ENCODE measurements at places on chromosomes 3 and 15.

DNA sequence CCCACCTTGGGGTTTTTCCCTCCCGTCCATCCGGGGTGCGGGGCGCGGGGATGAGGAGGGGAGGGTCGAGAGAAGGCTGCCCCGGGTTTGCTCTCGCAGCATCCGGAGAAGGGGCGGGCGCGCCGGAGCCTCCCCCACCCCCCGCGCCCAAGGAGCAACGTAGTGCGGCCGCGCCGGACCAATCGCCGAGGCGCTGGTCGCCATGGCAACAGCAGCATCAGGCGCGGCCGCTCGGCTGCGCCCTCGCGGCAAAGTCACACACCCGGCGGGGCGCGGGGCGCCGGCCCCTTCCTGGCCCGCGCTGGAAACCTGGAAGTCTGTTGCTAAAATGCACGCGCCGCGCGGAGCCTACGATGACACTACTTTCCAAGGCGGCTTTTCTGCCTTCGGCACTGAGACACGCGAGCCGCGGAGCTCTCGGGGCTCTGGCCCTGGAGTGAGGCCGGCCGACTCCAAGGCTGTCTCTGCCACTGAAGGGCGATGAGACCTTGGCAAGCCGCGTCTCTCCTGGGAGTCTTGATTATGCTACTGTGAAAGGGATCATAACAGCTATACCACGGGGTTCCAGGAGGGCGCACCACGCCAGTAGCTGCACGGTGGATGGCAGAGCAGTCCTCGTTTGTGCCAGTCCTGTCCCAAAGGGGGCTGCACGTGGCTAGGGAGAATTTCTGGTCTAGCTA, at the start of gene IQSEC1:
IQSEC1 (minus strand) TSS at position 104 of the 680 bp plus-strand sequence. CDS start 415 bp downstream, outside the sequence.
- H3K4me1 ChIP-seq = peaks cover 22% of the 10 kb centered on the region
- H3K27me3 ChIP-seq = peaks cover 81% of the 10 kb centered on the region
- peak within 1 kb of the TSS; percentile 75 for H3K4me3 ChIP-seq
- H3K36me3 ChIP-seq = no peaks in the 10 kb centered on the region
- peak; percentile 83 for DNase-seq

DNA sequence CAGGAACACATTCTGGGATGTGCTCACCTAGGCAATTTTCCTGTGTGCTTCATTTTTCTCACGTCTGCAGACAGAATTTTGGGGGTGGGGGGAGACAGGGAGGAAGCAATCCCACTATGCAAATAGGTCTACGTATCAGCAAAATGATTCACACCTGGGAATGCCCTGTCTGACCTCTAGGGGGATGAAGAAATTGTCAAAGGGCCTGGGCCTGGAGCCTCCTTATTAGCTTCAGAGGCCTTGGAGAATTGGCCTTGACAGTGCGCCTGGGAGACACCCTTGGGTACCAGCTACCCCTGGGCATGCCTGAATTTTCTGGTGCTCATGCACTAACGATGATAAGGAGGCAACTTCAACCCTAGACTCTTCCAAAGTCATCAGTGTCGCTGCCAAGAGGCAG, 207.5 kb downstream of the CADPS start:
- no peaks in the 10 kb centered on the region for H3K36me3 ChIP-seq
- peak; percentile 9 for DNase-seq
- peaks cover 27% of the 10 kb centered on the region for H3K27me3 ChIP-seq
- H3K27ac ChIP-seq = no peak overlapping the region
- peaks cover 9% of the 10 kb centered on the region for H3K4me1 ChIP-seq
- H3K4me3 ChIP-seq = no peak overlapping the region

- H3K27me3 ChIP-seq = peaks cover 4% of the 10 kb centered on the region
- H3K4me3 ChIP-seq = no peak overlapping the region
- no peaks in the 10 kb centered on the region for H3K36me3 ChIP-seq
- peak overlapping the region; percentile 67 for H3K27ac ChIP-seq
- DNase-seq = peak; percentile 4
- H3K4me1 ChIP-seq = peaks cover 12% of the 10 kb centered on the region
Observed at GRCh38 chr3:39907981-39908380, 98.6 kb downstream of the MYRIP start.

DNA sequence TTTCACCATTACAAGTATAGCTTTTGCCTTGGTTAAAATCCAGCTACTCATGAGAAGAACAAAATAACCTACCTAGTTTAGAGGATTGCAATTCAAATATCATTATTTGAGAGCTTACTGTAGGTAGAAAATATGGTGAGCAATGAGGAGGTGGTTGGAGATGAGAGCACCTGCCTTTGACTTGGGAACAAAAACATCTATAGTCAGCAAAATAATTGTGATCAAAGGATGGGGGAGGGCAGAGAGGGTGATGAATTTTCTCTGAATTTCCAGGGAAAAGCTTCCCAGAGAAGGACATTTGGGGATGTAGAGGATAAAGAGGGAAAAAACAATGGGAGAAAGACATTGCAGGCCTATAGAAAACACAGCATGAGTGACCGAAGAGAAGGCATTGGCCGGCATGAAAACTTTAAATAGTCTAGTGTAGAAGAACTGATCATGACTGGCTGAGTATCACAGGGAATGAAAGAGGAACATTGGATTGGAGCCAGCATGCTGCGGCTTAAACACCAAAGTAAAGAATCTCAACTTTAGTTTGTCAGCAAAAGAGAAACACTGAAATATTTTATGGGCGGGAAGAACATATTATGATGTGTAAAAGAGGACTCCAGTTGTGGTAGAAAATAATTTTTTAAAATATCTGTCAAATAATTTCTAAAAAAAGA, 581.3 kb downstream of the UNC13C start:
- no peak for DNase-seq
- H3K27me3 ChIP-seq = no peaks in the 10 kb centered on the region
- no peak overlapping the region for H3K4me3 ChIP-seq
- H3K36me3 ChIP-seq = no peaks in the 10 kb centered on the region

GRCh38 chr15:70261083-70261482, 163.4 kb upstream of the TLE3 start:
- no peak overlapping the region for H3K27ac ChIP-seq
- no peaks in the 10 kb centered on the region for H3K36me3 ChIP-seq
- H3K27me3 ChIP-seq = peaks cover 43% of the 10 kb centered on the region
- no peak for DNase-seq
- H3K4me1 ChIP-seq = peaks cover 57% of the 10 kb centered on the region

DNA sequence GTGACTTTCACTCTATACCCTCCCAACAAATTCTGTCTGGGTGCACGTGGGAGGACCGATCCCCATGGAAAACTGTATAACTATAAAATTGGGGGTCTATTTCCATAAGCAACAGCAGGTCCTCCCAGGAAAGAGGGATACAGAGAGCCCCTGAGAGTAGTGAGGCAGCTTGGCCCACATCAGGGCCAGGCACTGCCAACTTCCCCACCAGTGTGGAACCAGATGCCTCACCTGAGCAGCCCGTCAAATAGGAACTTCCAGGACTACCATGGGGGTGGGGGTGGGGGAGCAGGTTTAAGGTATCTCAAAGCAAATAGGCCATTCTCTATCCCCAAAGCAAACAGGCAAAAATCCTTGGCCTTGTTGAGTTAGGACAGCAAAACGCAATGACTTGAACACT, 33.3 kb upstream of the DUSP7 start:
- peak overlapping the region; percentile 98 for H3K27ac ChIP-seq
- no peak for DNase-seq
- no peaks in the 10 kb centered on the region for H3K36me3 ChIP-seq
- peaks cover 3% of the 10 kb centered on the region for H3K27me3 ChIP-seq
- H3K4me1 ChIP-seq = peaks cover 74% of the 10 kb centered on the region
- no peak overlapping the region for H3K4me3 ChIP-seq

- H3K4me1 ChIP-seq = peaks cover 4% of the 10 kb centered on the region
- no peak overlapping the region for H3K27ac ChIP-seq
- H3K36me3 ChIP-seq = no peaks in the 10 kb centered on the region
- H3K27me3 ChIP-seq = no peaks in the 10 kb centered on the region
- no peak overlapping the region for H3K4me3 ChIP-seq
- DNase-seq = no peak
Observed at GRCh38 chr3:101166150-101166549, 154.2 kb downstream of the IMPG2 start.

DNA sequence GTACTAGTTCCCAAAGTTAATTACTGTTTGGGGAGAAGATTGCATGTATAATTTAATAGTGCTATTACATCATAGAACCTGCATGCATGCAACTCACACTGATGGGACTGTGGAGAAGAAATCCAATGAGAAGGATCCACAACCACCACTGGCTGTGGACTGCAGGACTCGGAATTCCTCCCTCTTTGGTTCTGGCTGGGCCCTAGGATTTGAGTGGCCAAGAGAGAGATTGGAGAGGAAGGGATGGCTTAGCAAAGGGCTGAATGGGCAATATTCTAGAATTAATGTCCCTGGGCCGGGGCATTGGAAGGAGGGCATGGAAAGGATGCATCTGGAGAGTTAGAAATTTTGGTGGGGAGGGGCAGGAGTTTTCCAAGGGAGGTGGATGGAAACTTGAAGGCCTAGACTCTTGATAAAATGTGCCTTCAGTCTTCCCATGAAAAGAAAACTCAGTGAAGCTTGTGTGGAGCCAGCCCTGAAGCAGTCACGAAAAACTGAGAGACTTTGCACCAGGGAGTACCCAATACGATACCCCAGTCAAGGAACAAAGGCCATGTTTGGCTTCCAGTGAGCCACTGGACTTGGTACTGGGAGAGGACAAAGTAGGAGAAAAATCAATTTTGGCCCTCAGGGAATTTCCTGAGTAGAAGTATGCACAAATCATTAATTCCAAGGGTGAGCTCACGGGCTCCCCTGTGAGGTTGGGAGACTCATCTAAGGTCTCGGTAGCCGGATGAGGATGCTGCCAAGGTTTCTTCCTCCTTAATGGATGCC, 31.4 kb upstream of the TPM1 start:
- DNase-seq = no peak
- H3K4me3 ChIP-seq = no peak overlapping the region
- H3K4me1 ChIP-seq = peaks cover 41% of the 10 kb centered on the region
- no peak overlapping the region for H3K27ac ChIP-seq
- H3K27me3 ChIP-seq = peaks cover 8% of the 10 kb centered on the region
- no peaks in the 10 kb centered on the region for H3K36me3 ChIP-seq

GRCh38 chr3:193974191-193974652, 161.7 kb upstream of the HES1 start:
- H3K27ac ChIP-seq = no peak overlapping the region
- H3K4me3 ChIP-seq = peak overlapping the region; percentile 70
- no peak for DNase-seq
- H3K27me3 ChIP-seq = peaks cover 33% of the 10 kb centered on the region

DNA sequence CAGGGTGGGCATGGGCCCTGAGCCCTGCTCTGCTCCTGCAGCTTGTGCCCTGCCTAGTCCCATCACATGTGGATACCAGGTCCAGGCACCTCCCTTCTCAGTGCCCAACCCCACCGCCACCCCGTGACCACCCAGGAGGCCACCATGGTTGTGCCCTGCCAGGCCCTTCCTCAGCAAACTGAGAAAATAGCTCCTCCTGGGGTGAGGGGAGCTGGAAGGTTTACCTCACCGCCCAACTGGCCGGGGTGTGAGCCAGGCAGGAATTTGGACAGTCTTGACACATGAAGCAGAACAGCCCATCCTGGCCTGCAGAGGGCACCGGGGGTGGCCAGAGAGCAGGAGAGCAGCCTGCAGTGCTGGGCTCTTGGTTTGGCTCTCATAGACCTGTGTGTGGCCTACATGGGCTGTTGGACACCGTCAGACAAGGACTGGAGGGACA, 11.4 kb upstream of the C3orf22 start:
- peaks cover 7% of the 10 kb centered on the region for H3K4me1 ChIP-seq
- H3K4me3 ChIP-seq = no peak overlapping the region
- DNase-seq = no peak
- no peak overlapping the region for H3K27ac ChIP-seq
- peaks cover 18% of the 10 kb centered on the region for H3K27me3 ChIP-seq
- no peaks in the 10 kb centered on the region for H3K36me3 ChIP-seq

- DNase-seq = no peak
- H3K27ac ChIP-seq = no peak overlapping the region
- peaks cover 3% of the 10 kb centered on the region for H3K27me3 ChIP-seq
- peaks cover 41% of the 10 kb centered on the region for H3K4me1 ChIP-seq
Observed at GRCh38 chr15:62791694-62792093, 250.9 kb upstream of the TPM1 start.

- H3K4me3 ChIP-seq = no peak overlapping the region
- no peak overlapping the region for H3K27ac ChIP-seq
- H3K36me3 ChIP-seq = peaks cover 33% of the 10 kb centered on the region
- no peak for DNase-seq
Observed at GRCh38 chr15:68244235-68244634, 14.7 kb upstream of the CLN6 start.

DNA sequence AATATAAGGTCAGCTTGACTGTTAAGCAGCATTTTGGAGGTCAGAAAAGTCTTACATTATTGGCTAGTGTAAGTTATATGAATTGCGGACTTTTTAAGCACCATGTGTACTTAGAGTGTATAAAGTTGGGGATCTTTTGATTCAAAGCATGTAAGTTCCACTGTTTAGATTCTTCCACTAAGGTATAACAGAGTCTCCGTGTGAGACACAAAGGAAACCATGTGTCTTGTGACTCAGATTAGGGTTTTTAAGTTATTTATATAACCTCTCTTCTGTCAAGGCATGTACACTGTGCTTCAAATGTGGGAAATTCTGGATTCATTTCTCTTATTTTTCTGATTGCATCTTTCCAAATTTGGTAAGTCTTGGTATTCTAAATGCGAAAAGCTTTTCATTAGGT, 143.5 kb upstream of the SOX2 start:
- H3K36me3 ChIP-seq = no peaks in the 10 kb centered on the region
- no peak overlapping the region for H3K4me3 ChIP-seq
- no peak overlapping the region for H3K27ac ChIP-seq
- H3K4me1 ChIP-seq = peaks cover 6% of the 10 kb centered on the region
- H3K27me3 ChIP-seq = peaks cover 4% of the 10 kb centered on the region
- no peak for DNase-seq
